Fibroblast of mammary gland (primary cell): ENCODE measurements at places on chromosomes 16 and 17.
A peak's percentile ranks its signal among the peaks of the same experiment; 100 is the strongest.

DNA sequence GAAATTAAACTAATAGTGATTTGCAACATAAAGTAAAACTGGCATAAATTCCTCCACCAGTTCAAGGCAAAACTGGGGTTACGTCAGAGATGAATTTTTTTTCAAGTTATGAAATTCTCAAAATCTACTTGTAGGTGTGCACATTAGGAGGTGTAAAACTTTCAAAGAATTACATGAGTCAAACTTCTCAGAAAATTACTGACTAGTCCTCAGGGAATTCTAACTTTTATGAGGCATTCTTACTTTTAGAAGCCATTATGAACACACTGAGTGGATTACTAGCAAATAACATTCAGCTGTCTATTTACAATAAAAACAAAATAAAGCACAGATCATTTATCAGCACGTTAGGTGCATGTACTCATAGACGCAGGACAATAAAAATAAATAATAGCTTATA, 348.7 kb downstream of the CDH11 start:
- peak; percentile 10 for DNase-seq

- no peak for DNase-seq
These were observed 3.5 kb upstream of the CDH13 start for GRCh38 chr16:82623241-82623640.

DNA sequence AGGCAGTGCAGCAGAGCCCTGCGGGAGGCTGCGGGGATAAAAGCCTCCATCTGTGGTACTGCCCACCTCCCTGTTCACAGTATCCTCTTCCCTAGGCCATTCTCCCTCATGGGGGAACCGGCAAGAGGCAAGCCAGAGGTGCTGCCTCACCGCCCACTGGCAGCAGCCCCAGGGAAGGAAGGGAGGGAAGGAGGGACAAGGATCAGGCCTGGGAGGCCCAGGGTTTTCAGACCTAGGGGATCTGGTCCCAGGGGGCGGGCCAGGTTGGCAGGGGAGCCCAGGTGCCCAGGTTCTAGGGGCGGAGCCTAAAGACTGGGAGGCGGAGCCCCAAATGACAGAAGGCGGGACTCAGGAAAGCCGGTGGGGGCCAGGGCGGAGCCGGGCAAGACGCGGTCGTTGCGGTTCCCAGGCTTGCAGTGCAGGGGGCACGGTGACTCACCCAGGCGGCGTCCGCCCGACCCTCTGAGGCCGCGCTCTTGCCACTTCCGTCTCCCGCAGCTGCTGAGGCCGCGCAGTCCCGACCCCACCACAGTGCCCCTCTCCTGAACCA, 3.0 kb upstream of the MTMR4 start:
- DNase-seq: no peak

DNA sequence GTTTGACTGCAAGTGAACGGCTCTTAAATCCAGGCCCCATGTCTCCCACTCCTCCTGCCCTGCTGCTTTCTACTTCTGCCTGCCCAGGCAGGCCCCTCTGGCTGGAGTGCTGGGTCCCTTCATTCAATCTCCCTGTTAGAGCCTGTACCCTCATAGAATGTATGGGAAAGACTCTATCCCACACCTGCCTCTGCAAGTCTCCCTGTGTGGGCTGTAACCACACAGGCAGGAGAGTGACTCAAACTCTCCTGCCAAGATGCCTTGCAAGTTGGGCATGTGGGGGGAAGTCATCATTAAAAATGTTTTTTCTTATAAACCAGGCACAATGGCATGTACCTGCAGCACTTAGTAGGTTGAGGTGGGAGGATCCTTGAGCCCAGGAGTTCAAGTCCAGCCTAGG, 77.5 kb downstream of the PLXDC1 start:
- DNase-seq: no peak

DNA sequence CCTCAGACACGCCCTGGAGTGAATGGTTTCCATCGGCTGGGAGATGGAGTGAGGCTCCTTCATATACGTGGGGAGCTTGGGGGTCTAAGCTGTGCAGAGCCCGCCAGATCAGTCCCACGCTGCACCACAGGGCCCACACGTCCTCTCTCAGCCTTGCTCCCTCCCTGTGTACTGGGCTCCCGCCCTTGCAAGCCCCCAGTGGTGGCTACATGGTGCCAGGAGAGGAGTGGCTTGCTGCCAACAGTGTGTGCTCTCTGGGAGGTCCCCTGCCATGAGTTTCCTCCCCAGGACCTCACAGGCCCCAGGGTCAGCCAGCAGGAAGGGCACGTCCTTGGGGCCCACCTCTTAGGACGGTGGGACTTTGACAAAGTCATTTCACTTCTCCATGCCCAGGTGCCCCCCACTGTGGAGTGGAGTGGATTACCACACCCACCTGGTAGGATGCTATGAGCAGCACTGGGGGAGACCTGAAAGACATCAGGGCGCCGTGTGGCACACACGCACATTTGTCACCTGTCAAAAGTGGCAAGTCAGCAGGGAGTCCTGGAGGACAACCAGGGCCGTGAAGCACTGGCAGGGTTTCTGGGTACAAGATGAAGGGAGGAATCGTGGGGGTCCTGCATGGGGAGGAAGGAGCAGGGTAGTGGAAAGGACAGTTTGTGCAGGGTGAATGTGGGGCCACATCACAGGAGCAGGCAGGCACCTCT, 13.7 kb downstream of the SLC5A10 start:
- no peak for DNase-seq

DNA sequence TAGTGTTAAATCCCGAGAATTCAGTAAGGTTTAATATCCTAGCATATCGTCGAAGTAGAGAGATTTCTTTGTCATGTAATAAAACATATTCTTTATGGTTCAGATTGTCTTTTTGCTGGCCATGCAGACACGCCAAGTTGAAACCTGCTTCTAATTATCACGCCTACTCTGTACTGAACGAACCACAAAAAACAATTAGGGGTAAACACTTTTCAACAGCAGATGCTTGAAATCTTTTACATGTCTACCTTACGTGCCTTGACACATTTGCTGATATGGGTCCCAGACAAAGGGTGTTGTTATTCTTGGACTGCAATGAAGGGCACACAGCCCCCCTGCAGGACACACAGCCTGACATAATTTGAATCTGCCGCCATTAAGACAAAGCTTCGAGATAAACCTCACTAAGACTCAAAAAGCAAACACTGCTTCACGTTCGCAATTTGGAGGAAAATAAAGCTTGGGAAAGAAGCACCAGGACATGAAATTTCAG, 13.3 kb downstream of the WIPI1 start:
- peak; percentile 52 for DNase-seq

GRCh38 chr16:13920510-13920818, 510 bp downstream of the ERCC4 start:
- no peak for DNase-seq

GRCh38 chr17:45413498-45413923, 19.2 kb downstream of the ARHGAP27 start:
- no peak for DNase-seq

DNA sequence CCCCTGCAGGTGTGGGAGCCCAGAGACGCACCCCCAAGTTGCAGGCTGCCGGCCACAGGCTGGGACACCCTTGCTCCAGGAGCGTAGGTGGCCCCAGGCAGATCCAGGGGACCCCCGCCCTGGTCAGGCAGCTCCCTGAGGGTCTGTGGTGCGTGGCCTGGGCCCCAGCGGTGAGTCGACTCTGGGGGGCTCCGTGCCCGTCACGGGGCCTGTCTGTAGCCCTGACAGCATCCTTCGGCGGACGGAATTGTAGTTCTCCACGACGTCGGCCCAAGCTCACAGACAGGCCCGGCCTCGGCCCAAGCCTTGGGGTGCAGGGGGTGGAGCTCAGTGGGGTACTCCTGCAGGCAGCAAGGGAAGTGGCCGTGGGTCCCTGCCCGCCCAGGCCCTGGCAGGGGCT, 82.9 kb downstream of the LMF1 start:
- DNase-seq: no peak

DNA sequence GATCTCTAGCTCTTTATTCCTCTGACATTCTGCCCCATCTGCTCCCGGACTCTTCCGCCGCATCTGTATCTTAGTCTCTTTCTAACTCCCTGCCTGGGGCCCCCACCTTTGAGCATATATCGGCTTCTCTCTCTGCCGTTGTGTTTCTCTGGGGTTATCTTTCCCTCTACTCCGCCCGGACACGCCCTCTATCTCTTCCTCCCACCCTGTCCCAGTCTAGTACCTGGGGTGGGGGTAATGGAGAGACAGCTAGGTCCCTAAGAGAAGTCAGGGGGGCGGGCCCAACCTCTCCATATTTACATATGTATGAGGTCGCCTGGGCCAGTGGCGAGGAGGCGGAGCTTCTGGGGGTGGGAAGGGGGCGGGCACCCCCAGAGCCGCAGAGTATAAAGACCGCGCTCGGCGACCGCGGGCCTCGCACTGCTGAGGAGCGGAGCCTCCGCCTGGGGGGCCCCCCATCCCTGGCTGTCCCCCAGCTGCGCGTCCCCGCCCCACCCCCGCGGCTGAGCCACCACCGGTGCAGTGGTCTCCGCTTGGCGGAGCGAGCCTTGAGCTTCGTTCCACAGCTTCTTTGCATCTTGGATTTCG, at the start of gene ATP1B2:
Gene ATP1B2, plus strand, starts transcription at position 418 of the 588 bp plus-strand sequence. CDS start 593 bp downstream, outside the sequence.
- DNase-seq: peak; percentile 8

DNA sequence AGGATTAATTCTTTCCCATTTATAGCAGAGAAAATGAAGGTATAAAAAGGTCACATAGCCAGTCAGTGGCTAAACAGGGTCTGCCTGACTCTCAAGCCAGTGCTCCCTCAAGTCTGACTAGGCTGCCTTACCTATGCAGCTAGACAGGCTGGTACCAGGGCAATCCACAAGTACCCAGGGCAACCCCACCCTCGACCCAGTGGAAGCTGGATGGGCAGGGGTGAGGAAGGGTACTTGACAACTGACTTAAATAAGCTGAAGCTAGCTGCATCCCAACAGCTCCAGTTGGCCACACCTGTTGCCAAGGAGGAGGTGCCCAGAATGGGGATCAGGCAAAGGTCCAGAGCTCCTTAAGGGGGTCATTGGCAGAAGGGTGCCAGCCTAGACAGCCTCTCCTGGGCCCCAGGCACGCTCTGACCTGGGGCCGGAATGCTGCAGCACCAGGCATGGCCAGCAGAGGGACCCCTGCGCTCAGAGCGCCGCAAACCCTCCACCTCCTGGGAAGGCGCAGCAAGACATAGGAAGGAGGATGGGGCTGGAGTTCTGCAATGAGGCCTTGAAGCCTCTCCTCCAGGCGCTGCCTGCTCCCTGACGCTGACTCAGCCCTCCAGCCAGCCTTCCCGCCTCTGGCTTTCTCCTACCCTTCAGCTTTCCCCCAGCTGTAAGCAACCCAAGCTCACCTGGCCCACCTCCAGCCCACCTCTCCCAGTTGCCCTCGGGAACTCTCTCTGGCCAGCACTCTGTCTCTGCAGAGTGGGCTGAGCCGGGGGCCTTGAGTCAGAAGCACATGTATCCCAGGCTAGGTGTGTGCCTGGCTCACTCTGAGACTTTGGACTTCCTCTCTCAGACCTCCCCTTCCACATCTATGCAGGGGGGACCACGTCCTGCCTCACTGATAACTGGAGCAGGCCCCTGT, 28.8 kb downstream of the MPP2 start:
- DNase-seq: peak; percentile 88

GRCh38 chr17:49817993-49818392, 29.5 kb downstream of the KAT7 start:
- DNase-seq: no peak

- no peak for DNase-seq
These were observed 3.0 kb upstream of the CDH15 start for GRCh38 chr16:89168381-89169189.

GRCh38 chr17:77153999-77154586, 13.3 kb downstream of the SEC14L1 start:
- no peak for DNase-seq

DNA sequence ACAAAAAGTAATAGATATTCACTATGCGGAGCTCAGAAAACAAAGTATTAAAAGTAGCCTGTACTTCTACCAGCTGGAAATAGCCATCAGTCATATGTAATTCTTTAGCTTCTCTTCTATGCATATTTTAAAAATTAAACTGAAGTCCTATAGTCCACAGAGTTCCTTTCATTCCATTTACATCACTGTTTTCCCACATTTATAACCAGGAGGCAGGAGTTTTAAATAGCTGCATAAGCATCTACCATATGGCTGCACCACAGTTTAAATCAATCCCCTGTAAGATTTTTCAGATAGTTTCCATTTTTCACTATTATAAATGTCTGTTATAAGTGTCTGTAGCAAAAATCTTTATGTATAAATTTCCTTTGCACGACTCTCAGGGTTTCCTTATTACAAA, 45.1 kb downstream of the ZFHX3 start:
- DNase-seq: no peak

- peak; percentile 82 for DNase-seq
These were observed at the start of gene TMEM204 for GRCh38 chr16:1533443-1533951. TSS of gene TMEM204 (plus strand) at chr16:1533666. CDS start at chr16:1534276, 610 bp downstream.

DNA sequence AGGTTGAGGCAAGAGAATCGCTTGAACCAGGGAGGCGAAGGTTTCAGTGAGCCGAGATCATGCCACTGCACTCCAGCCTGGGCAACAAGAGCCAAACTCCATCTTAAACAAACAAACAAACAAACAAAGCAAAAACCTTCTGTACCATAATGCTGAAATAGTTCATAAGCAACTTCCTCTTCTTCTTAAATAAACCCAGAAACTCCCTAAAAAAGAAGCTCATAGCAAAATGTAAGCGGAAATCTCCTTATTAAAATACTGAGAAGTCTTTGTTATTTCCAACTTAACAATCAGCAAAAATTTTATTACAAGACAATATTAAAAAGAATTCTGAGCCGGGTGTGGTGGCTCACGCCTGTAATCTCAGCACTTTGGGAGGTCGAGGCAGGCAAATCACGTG, 82.8 kb downstream of the FBXL20 start:
- DNase-seq: no peak

GRCh38 chr17:4317610-4318009, 48.9 kb downstream of the UBE2G1 start:
- DNase-seq: no peak

GRCh38 chr17:80382956-80383355, 32.0 kb upstream of the ENDOV start:
- no peak for DNase-seq

DNA sequence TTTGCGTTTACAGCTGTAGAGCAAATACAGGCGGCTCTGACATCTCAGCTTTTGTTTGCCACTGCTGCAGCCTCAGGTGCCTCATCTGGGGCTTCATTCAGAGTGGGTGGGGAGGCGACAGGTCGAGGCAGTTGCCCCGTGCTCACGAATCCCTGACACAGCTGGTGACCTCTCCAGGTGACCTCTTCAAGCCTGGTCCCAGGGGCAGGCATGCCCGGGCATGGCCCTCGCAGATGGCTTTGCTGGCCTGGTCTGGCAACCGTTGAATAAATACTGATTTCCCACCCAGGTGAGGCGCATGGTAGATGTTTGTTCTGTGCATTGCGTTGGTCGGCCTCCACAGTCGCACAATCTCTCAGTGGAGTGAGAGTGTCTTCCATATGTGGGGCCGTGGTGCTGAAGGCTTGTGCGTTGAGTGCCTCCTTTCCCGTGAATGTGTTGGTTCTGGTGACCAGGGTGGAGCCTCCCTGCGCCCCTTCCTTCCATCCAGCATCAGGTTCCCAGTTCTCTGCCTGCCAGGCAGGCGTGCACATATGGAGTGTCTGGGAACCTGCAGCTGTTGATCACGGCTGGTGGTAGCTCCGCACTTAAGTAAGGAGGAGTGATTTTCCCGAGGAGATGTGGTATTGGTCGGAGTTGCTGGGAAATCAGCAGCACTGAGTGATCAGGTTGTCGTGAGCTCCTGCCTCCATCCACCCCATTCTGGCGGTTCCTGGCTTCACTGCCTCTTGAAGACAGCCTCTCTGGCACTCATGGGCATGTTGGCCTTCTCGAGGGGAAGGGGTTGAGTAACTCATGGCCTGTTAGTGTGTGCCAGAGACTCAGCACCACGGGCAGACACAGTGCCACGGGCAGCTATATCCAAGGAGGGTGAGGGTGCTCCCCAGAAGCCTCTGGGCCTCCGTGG, 149.7 kb downstream of the RPTOR start:
- no peak for DNase-seq
